ENCODE measurements at places on chromosomes 13 and 19.

- DNase-seq: no peak
Measured at GRCh38 chr19:5149932-5150901, 181.3 kb downstream of the KDM4B start.

DNA sequence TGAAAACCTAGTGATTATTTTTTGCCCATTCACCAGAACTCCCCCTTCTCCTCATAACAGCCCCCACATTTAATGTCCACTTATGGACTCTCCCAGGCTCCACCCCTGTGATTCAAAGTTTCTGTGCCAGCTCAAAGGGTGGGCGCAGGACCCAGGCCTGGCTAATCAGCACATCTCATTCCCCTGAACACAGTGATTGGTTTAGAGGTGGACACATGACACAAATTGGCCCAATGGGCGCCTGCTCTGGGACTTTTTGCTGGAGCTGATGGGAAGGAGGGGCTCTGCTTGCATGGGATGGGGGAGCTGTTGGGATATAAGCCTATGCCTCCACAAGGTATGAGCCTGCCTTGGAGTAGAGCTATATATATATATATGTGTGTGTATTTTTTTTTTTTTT lies 6.2 kb upstream of the EPOR start:
- no peak for DNase-seq

DNA sequence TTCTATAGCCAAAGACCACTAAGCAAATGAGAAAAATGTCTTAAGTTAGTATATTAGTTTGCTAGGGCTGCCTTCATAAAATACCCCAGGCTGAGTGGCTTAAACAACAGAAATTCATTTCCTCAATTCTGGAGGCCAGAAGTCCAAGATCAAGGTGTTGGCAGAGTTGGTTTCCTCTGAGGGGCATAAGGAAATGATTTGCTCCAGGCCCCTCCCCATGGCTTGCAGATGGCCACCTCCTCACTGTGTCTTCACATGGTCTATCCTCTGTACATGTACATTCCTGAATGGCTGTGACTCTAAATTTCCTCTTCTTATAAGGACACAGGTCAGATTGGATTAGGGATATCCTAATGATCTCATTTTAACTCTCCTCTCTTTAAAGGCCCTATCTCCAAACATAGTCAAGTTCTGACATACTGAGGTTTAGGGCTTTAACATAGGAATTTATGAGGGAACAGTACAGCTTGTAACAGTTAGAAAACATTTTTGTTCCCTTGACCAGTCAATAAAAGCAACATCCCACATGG lies 307.4 kb downstream of the DIAPH3 start:
- DNase-seq: no peak

GRCh38 chr19:16659832-16660708 lies at the start of gene SMIM7:
SMIM7 (minus strand) TSS chr19:16660144; CDS start chr19:16660110, 34 bp downstream.
- peak; percentile 97 for DNase-seq

GRCh38 chr13:29532116-29532515 lies 63.4 kb downstream of the SLC7A1 start:
- DNase-seq: no peak

- DNase-seq: no peak
Measured at GRCh38 chr19:40547836-40548235, 28.8 kb upstream of the SHKBP1 start.

- no peak for DNase-seq
Measured at GRCh38 chr19:55325172-55325571, at the start of gene TMEM150B. TMEM150B (minus strand) TSS chr19:55325341; CDS start chr19:55321036, 4,305 bp downstream.

GRCh38 chr13:46045424-46045823 lies 7.1 kb downstream of the ZC3H13 start:
- no peak for DNase-seq

DNA sequence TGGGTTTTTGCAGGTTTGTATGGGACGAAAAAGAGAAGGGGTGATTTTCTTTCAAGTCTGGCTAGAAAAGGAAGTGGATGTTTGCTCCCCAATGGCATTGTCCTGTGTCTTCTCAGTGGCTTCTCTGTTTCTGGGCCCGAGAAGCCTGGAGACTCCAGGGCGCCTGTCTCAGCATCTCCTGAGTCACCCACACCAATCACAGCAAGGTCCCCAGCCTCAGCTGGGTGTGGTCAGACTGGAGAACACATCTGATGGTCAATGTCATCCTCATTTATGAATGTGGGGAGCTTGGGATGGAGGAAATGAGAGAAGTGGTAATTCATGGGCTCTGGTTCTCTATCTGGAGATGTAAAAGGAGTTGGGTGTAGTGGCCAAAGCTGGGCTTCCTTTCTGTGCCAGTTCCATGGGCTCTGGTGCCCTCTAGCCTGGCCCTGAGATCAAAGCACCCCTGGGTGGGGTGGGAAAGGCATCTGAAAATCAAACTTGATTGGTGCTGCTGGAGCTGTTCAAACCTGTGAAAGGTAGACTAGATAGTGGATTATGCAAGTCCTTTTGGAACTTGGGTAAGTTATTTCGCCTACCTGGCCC lies 13.4 kb downstream of the RASL11A start:
- no peak for DNase-seq

DNA sequence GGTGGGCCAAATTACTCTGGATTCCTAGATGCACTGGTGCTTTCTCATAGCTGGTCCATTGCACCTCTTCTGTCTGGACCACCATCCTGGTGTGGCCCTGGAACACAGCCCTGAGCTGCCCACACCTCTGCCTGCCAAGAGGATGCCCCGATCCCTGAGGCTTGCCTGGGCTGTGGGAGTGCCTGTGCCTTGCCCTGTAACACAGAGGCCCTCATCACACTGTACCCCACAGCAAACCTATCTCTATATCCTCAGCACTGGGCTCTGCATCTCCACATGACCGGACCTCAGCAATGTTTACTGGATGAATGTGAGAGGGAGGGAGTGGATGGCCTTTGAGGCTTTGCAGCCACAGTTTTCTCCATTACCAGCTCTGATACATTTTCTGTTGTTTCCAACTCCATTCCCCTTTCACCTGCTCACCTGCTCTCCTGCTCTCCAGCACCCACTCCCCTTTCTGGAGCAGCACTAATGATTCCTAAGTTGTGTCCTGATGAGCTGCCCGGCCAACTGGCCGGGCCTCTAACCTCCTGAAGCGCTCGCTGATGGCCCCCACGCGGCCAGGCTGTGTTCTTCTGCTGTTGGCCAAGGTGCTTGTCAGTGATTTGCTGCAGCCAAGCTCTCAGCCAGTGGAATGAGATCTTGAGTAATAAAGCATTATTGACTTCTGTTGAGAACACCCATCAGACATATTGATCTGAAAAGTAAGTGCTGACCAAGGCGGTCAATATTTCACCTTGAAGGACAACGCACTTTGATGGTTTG lies 232.6 kb downstream of the TEX29 start:
- no peak for DNase-seq

- DNase-seq: no peak
Measured at GRCh38 chr13:18992791-18993190, 188.8 kb downstream of the TUBA3C start.

GRCh38 chr19:40592170-40592569 lies 9.0 kb upstream of the LTBP4 start:
- no peak for DNase-seq

Measured in stimulated activated CD8-positive, alpha-beta memory T cell treated with anti-CD3 and anti-CD28 coated beads, Interleukin-2, amount 100 ng/mL, for 48 hours (primary cell).